ENCODE measurements at places on chromosomes 6 and 20. TPM values are rescaled to one million over a fixed set of nuclear protein-coding genes. Genes with fewer than 3 reads are reported as not detected.

The FOXC1 gene
- total RNA-seq: 8.2 TPM

The CDKN1A gene
- total RNA-seq: 486 TPM

The RSPO3 gene
- 8.0 TPM for total RNA-seq

The SRC gene
- total RNA-seq: 35.9 TPM

The CDSN gene
- not detected for total RNA-seq

Measured in smooth muscle cell of the pulmonary artery (primary cell).